NCI-H1105 (cell line): ENCODE measurements at places on chromosomes 1 and 21.

GRCh38 chr1:110475362-110476027 lies 24.5 kb downstream of the PROK1 start:
- no peak for DNase-seq

- no peak for DNase-seq
Measured at GRCh38 chr1:63705078-63705477, 68.7 kb upstream of the ROR1 start.

- DNase-seq = peak; percentile 43
Measured at GRCh38 chr1:179228783-179229213, 679 bp downstream of the ABL2 start.

- DNase-seq = no peak
Measured at GRCh38 chr1:51583532-51583931, 33.4 kb upstream of the OSBPL9 start.

GRCh38 chr1:51515312-51515960 lies 3.6 kb downstream of the EPS15 start:
- no peak for DNase-seq

- no peak for DNase-seq
Measured at GRCh38 chr1:223639331-223639749, 26.2 kb downstream of the CAPN8 start.

GRCh38 chr21:33924766-33925100 lies 9.1 kb upstream of the ATP5PO start:
- DNase-seq = no peak

DNA sequence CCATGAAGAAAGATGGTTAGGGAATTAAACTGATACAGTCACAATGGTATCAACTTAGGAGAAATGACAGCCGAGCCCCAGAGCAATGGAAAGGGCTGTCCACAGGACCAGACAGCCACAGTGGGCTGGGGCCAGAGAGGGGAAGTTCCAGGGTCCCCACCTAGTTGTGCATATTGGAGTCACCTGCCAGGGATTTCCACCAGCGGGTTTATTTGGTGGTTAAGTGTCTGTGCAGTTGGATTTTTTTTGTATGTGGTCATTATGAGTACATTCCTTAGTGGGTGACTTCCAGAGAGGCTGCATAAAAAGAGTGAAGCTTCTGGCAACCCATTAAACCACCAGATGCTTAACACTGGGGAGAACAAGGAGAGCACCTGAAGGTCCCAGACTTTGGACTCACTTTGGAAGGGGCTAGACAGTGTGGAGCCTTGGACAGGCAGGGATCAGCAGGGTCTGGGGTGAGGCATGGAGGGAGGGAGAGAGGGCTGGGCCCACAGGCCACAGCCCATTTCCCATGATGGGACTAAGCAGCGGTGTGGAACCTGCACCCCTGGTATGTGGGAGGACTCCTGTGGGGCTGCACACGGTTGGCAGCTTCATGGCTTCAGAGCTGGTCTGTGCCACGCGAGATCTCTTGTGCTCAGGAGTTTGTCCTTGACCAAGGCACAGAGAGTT lies 7.8 kb upstream of the PTTG1IP start:
- no peak for DNase-seq

- no peak for DNase-seq
Measured at GRCh38 chr1:62274496-62275485, 44.4 kb downstream of the KANK4 start.

DNA sequence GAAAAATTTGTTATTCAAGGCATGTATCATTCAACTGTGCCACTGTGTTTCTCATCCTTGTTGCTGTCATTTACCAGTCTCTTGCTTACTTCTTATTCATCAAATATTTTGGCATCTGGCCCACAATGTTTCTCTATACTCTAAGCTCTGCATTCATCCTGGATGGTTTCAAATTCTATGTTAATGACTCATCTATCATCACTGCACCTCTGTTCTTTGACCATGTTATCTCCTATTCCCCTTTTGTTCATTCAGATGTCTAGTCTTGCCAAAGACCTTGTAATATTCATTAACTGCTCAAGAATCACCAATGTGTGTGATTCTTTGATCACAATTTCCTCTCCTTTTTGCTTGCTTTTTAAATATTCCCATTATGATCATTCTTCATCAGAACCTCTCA lies 54.6 kb upstream of the PRKACB start:
- no peak for DNase-seq

DNA sequence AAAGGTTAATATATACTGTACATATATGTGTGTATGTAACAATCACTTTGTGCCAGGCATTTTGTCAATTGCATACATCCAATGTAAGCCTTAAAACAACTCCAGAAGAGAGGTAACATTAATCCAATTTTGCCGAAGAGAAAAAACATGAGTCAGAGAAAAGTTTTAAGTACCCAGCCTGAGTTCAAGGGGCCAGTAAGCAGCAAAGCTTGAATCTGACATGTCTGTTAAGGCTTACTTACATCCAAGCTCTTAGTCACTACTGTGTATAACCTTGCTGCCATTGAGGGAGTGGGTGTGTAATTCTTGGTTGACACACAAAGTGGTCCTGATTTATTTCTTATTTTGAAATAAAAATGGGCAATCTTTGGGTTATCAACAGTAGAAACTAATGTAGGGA lies 360.4 kb upstream of the LYPLAL1 start:
- DNase-seq = no peak

DNA sequence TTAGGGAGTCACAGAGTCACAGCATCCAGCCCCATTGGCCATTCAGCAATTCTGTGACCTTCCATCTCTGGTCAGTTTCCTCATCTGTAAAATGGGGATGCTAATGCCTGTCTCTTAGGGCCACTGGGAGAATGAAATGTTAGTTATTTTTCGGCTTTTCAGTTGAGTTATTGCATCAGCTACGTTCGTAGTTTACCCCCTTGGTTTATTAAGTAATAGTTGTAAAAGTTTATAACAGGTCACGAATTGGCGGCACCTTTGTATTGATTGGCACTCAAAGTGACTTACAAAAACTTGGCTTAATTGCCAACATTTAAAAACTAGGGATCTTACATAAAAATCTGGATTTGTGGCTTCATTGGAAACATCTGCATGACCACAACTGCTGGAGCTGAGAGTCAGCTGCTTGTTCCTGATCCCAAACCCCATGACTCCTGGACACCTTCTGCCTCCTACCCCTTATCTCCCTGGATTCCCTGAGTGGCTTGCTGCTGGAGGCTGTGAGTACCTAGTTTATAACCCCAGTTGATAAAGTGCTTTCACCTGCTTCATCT lies 23.0 kb upstream of the SLC1A7 start:
- no peak for DNase-seq

DNA sequence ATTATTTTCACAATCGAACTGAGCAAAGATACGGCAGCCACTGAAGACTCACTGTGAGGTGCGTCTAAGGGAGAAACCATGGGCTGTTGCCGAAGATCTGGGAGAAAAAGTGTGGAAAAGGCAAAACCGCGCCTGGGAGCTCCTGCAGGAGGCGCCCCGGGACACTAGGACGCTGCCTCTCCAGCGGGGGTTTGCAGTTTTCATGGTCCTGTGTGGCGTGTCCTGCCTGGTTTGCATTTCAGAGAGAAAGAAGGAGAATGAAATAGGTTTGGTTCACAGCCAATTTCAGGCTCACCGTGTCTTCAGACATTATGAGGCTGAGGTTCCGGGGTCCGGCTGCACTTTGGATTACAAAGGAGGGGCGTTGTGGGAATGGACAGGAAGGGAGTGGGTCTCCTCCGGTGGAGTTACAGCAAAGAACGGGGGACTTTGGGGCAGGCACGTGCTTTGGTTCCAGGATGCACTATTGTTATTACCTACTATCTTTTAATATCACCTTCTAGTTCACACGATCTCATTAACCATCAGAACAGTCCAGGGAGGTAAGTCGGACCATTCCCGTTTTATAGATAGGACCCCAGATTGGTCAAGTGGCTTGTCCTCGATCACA lies 179.8 kb downstream of the DYRK1A start:
- no peak for DNase-seq

DNA sequence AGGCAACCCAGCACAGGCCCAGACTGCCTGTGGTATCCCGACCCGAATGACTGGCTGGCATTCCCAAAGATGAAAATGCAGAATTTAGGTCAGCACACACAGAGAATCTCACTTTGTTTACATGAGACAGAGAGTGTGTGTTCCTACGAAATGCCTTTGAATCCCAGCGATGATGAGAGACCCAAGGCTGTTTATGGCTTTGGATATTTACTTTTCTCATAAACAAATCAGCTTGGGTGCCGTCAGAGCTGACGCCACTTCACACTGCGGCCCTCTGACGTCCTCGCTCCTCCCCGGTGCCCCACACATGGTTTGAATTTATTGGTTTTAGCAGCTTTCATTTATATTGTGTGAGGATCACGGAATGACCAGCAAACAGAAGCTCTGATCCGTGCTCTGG lies 18.7 kb downstream of the TRABD2B start:
- no peak for DNase-seq

DNA sequence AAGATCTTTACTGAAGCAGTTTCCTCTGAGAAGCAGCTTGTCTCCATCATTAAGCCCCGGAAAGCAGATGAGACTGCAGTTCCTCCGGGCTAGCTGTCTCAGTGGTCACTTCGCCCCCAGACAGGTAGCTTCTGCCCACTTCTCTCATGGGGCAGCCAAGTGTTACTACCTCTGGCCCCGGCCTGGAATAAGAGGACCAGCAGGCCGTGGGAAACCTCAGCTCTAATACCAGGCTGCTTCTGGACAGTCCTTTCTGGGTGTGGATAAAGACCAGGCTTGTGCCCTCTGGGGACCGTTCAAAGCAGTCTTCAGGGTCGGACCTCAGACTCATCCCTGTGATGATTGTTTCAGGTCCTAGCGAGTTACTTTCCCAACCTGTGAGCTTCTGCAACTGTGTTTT lies 54.8 kb downstream of the RUNX3 start:
- no peak for DNase-seq

DNA sequence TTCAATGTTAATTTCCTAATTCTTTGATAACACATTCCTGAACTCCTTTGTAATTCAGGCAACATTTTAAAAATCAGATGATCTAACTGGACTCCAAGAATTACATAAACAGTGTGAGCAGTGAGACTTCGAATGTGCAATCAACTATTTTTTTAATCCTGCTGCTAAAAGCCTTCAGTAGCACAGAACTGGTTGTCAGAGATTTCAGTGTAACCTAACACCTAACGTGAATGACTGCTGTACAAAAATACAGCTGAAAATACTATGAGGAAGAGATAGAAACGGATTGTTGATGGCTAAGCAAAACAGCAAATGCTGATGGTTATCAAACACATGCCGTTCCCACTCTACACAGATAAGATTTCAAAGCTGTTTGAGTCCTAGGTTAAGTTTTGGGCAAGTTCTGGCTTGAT lies 46.1 kb downstream of the APP start:
- DNase-seq = no peak

GRCh38 chr1:56382929-56383328 lies 196.4 kb downstream of the PLPP3 start:
- no peak for DNase-seq

DNA sequence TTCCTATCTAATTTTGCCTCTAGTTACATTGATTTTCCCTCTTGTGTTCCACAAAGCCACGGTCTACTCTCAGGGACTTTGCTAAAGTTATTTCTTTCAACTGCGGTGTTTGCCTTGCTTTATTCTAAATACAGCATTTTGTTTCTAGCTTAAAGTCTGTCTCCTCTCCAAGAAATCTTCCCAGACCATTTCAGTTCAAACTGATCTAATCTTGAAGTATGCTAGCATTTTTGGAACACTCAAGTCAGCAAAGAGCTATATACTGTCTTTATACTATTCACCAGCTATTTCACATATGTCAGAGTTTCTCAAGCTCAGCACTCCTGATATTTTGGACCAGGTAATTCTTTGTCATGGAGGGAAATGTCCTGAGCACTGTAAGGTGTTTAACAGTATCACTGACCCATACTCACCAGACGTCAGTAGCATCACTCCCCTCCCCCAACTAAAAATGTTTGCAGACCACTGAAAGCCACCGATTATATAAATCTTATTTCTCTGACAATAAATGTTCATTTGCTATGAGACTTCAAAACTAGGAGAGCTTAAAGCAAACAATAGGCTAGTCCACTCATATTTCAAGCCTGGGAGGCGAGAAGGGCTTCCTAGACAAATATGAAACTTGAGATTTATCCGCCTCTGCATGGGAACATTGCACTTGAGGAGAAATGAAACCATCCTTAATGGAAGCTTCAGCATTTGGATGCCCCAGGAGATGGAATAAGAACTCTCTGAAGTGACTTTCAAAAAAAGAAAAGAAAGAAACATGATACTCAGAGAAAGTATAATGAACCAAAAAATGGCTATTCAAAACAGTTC lies 81.1 kb downstream of the KIAA0319L start:
- DNase-seq = no peak

GRCh38 chr1:54951810-54952226 lies 28.6 kb upstream of the TMEM61 start:
- no peak for DNase-seq

- peak; percentile 76 for DNase-seq
Measured at GRCh38 chr1:146036965-146037646, 15.6 kb upstream of the HJV start.

DNA sequence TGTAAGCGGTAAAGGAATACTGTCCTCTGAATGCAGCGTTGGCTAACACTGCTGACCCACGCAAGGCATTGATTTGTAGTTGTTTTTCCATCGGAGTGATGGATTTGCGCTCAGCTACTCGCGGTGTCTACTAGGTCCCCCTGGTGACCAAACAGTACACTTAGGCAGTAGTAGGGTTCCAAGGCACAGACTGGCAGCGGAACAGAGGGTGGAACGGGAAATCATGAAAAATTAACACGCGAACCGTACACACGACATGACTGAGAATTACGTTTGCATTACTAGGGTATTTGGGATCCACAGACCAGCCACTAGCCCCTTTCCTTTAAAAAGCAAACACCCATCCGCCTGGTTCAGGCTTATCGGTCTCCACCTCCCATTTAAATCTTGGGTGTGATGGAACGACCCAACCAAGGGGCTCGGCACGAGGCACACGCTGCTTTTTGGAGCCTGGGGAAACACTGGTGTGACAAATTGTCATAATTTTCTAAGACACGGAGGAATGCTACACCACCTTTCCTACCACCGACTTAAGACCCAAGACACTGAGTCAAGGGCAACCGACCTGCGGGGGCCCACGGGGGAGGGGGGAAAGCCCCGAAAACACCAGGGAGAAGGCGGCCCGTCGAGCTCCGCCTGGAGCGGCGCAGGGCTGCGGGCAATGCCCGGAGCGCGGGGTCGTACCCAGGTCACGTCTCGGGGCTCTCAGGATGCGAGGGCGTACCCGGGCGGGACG lies 699 bp downstream of the DIPK1A start:
- peak; percentile 68 for DNase-seq

GRCh38 chr1:234134878-234135277 lies 230.4 kb downstream of the SLC35F3 start:
- DNase-seq = no peak
